ENCODE measurements at places on chromosomes 1 and 21. TPM values are rescaled to one million over a fixed set of nuclear protein-coding genes. Genes with fewer than 3 reads are reported as not detected.

RGS4 gene
- not detected for total RNA-seq

DNA sequence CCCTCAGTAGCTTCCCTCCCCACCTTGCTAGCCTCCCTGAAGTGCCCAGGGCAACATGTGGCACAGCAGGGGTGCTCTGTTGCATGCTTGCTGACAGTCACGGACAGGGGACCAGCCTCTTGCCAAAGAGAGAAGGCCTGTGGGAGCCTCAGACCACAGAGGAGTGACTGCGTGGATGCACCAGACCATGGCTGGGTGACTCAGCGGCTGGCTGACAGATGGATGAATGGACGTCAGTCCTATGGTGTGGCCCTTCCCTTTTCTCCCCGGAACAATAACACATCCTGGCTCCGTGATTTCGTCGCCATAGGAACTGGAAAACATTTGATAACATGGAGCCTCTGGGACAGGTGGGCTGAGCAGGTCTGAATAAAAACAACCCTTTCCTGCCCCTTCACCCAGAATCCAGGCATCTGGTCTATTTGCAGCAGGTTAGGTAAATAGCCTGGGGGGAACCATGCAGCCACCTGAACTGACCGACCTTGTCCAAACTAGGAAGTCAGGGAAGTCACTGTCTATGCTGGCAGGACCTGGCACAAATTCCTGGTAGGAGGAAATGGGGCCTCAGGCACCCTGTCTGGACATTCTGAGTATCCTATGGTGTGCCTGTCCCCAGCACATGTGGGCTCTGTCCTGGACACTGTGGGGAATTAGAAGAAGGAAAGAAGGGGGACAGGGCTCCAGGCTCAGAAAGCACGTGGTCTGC lies 53.3 kb downstream of the NENF start:
- peak; percentile 66 for DNase-seq

DNA sequence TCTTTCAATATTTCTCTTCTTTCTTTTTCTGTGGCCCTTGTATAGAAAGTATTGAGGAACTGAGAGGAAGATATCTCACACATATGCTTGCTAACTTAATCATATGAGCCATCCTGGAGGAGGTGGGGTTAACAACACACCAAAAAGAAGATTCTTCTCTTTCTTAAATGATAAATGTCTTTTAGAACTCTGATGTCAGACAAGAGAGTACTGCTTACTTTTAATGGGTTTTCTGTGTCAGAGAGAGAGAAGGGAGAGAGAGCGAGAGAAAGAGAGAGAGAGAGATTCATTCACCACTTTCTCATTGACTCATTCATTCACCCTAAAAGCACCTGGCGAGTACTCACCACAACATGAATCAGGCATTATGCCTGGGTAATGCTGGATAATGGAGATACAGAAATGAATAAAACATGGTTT lies 250.3 kb upstream of the SGIP1 start:
- no peak for DNase-seq

NEK2 gene
- total RNA-seq: 104 TPM

KRTAP12-4 gene
- total RNA-seq: not detected

PCBP3 gene
- total RNA-seq: 10.6 TPM

DNA sequence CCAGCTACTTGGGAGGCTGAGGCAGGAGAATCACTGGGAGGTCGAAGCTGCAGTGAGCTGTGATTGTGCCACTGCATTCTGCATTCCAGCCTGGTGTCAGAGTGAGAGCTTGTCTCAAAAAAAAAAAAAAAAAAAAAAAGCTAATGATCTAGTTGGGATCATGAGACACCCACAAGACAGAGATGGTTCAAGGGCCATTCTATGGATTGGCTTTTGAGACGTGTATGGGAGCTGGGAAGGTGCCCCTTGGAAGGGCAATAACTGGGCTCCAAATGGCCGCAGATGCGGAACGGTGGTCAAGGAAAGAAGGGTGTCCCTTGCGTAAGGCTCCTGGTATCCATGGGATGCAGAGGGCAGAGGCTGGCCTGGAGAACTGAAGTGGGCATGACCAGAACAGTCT lies 6.8 kb upstream of the ADAM15 start:
- no peak for DNase-seq

DNA sequence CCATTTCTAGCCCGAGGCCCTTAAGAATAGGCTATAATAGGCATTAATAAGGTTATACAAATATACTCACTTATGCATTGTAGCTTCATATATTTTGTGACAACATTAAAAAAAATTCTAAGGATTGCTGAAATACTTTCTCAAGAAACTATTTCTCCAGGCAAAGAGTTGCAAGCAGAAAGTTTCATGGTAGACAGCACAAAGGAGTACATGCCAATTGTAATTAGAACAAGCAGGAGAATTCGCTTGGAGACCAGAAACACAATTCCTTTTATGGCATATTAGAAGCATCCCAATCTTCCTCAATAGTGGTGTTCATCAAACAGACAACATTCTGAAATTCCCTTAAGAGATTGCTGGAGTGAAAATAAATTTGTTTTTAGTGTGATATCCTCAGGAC lies 122.8 kb downstream of the CRB1 start:
- DNase-seq: no peak

DNA sequence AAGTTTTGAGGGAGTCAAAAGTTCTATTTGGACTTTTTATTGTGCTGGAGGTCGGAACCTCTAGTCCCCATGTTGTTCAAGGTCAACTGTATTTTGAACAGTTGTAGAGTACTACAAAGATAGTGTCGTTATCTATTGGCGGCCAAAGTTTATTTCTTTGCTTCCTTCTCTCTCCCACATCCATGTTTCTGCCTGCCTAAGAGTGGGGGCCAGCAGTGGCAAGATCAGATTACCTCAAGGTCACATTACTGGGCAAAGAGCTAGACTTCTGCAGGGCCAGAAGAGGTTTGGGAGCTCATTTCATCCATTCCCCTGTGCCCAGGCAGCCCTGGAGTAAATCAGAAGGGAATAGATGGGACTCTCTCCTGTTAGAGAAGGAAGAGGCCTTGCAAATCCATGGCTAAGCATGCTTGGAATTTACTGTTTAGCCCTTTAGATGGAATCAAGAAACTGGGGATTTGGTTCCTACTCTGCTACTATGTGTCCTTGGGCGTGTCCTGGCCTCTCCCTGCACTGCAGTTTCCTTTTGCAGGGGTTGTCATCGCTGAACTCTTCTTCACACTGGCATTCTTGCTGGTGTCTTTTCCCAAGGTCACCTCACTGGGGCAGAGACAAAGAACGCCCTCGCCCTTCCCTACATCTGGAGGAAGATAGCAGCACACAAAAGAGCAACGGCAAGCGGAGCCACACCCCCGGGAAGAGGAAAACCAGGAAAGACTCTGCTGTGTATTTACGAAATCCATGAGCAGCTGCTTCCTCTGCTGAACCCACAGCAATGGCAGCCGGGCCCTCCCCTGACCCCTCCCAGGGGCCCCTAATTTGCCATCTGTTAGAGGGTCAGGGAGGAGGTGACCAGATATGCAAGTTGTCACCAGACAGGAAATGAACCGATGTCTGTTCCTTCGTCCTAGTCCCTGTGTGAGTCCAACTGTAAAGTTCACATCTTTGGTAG lies 73.3 kb downstream of the PLPP3 start:
- no peak for DNase-seq

NFASC gene
- total RNA-seq: 45.9 TPM

- DNase-seq: no peak
These were observed 532.3 kb downstream of the USP25 start for GRCh38 chr21:16262091-16262490.

GRCh38 chr21:39063517-39063916 lies 119.7 kb downstream of the PSMG1 start:
- DNase-seq: no peak

DNA sequence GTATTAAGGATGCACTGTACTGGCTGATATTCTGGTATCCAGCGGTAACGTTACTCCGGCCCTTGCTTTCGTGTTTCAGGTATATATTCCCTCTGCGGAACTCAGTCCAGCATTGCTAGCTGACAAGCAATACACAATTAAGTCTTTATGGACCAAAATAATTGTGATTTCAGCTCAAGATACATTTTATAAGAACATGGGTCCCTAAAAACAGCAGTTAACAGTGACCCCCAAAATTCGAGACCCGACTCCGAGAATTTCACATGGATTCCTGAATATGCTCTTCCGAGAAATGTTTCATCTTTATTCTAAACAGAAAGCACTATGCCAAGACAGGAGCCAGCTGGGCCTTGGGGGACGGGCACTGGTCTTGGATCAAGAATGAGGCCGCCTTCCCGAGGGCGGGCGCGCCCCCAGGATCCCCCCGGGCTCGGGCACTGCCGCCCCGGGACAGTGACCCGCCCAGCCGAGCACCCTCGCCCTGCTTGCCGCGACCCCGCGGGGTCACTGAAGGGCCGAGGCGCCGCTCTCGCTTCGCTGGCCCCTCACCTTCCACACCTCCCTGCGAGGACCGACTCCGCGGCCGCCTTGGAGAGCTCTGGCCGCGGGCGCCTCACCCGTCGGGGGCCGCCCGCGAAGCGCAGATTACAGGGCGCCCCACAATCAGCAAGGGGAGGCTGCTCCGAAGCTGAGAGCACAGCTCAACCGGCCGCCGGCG lies 610 bp downstream of the SCYL3 start:
- no peak for DNase-seq

GRCh38 chr1:26570287-26570686 lies 40.7 kb downstream of the RPS6KA1 start:
- no peak for DNase-seq

DNA sequence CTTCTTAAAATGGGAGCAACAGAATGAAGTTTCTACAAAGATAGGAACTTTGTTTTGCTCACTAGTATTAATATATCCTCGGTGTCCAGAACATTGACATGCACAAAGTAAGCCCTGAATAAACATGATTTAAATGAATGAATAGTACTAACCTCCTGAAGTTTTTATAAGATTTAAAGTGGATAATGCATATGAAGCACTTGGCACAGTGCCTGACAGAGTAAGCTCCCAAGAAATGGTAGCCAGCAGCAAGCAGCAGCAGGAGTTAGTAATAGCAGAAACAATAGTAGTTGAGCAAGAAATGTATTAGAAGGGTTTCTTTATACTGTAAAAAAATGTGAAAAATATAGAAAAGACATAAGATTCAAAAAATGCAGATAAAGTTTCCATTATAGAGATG lies 258.1 kb upstream of the C1orf87 start:
- no peak for DNase-seq

BCL2L15 gene
- total RNA-seq: 0.06 TPM

JAK1 gene
- total RNA-seq: 27.2 TPM

GRCh38 chr1:11929849-11930248 lies 3.6 kb upstream of the KIAA2013 start:
- no peak for DNase-seq

GRCh38 chr1:165793951-165794350 lies 25.3 kb upstream of the TMCO1 start:
- no peak for DNase-seq

DNA sequence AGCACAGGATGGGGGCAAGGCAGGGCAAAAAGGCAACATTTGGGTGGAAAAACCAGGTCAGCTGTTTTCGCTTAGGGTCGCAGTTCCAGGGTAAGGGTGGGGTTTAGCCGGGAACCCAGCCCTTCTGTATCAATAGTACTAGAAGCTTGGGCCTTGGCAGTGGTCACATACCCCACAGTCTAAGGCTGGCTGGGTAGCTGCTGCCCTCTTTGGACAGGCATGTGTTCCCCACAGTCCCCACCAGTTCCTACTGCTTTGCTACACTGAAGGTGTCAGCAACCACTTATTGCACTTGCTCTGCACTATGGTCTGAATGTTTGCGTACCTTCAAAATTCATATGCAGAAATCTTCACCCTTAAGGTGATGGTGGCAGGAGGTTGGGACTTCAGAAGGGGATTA lies 349.8 kb downstream of the LTN1 start:
- no peak for DNase-seq

DNA sequence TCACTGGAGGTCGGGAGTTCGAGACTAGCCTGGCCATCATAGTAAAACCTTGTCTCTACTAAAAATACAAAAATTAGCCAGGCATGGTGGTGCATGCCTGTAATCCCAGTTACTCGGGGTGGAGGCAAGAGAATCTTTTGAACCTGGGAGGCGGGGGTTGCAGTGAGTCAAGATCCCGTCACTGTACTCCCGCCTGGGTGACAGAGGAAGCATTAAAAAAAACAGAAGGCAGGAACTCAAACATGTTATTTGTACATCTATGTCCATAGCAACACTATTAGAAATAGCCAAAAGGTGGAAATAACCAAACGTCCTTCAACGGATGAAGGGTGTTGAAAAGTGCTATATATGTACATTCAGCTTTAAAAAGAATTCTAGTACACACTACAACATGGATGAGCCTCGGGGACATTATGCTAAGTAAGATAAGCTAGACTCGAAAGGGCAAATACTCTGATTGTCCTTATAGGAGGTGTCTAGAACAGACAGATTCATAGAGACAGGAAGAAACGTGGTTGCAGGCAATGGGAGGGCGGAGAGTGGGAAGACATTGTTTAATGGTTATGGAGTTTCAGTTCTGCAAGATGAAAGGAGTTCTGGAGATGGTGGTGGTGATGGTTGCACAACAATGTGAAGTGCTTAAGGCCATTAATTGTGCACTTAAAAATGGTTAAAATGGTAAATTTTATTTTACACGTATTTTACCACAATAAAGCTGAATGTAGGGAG lies 19.2 kb downstream of the NLRP3 start:
- no peak for DNase-seq

DNA sequence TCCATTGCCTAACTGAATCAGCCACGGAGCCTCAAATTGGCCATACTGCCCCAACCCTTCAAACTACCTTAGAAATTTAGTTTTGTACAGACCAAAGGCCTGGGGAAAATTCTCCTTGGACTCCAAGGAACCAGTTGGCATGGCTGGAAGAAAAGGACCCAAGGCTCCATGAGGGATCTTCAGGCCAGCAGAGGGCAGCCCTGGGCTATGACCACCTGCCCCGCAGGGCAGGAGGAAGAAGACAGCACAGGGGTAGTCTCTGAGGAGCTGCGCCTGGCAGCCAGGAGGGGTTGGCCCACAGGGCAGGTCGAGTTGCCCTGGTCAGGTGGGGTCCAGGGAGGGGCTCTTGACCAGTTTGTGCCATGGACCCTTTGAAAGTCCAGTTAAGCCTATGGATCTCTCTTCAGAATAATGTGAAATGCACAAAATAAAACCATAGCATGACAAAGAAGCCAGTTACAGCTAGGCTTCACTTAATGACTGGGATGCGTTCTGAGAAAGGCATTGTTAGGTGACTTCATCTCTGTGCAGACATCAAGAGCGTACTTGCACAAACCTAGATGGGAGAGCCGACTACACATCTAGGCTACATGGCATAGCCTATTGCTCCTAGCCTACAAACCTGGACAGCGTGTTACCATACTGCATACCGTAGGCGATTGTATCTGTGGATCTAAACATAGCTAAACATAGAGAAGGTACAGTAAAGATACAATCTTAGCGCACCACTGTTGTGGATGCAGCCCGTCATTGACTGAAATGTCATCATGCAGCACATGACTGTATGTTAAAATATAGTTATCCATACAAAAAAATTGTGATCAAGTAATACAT lies 26.1 kb downstream of the CACNA1S start:
- DNase-seq: peak; percentile 92

Data from endodermal cell (in vitro differentiated cells).